A549 treated with dexamethasone at 1 μM for 4 hours (cell line): ENCODE measurements at places on chromosomes 1 and 21. TPM values are rescaled to one million over a fixed set of nuclear protein-coding genes. Genes with fewer than 3 reads are reported as not detected.

The GNAT2 gene
- 0.08 to 0.38 TPM (median 0.15 TPM) in 5 replicates for total RNA-seq

The OR2L13 gene
- not detected in 5 replicates for total RNA-seq

The TRIM46 gene
- total RNA-seq = 1.8 to 2.9 TPM (median 2.5 TPM) in 5 replicates

The RGS8 gene
- total RNA-seq = not detected in 5 replicates

The FAM151A gene
- total RNA-seq = 0.14 to 0.43 TPM (median 0.29 TPM) in 5 replicates

The RGS5 gene
- 0.93 to 2.0 TPM (median 1.5 TPM) in 5 replicates for total RNA-seq

The ADORA3 gene
- not detected in 5 replicates for total RNA-seq

The FUBP1 gene
- 98.2 to 120 TPM (median 112 TPM) in 5 replicates for total RNA-seq

The CYYR1 gene
- total RNA-seq = not detected in 5 replicates

The IL12RB2 gene
- 0.09 to 0.18 TPM (median 0.15 TPM) in 4 of 5 replicates, not detected in the other for total RNA-seq

The OR2T29 gene
- total RNA-seq = not detected in 5 replicates

The ST6GALNAC5 gene
- total RNA-seq = 0.09 to 0.29 TPM (median 0.15 TPM) in 4 of 5 replicates, not detected in the other

The TINAGL1 gene
- total RNA-seq = 0.33 to 0.54 TPM (median 0.38 TPM) in 5 replicates

The COL11A1 gene
- total RNA-seq = 2.6 to 3.2 TPM (median 2.7 TPM) in 5 replicates

The CLCA1 gene
- 0.04 TPM in 1 of 5 replicates, not detected in the others for total RNA-seq

The KCNQ4 gene
- 0.21 to 0.35 TPM (median 0.25 TPM) in 5 replicates for total RNA-seq

The MSH4 gene
- total RNA-seq = 0.02 to 0.03 TPM in 2 of 5 replicates, not detected in the others

The TAGLN2 gene
- 973 to 1,007 TPM (median 994 TPM) in 5 replicates for total RNA-seq

The GIPC2 gene
- total RNA-seq = 0.05 TPM in 2 of 5 replicates, not detected in the others

The FCER1G gene
- total RNA-seq = 0.23 to 0.34 TPM (median 0.25 TPM) in 3 of 5 replicates, not detected in the others

The BTBD8 gene
- 0.39 to 0.86 TPM (median 0.55 TPM) in 5 replicates for total RNA-seq

The ZNF697 gene
- 1.4 to 2.0 TPM (median 1.8 TPM) in 5 replicates for total RNA-seq

The EPHX1 gene
- total RNA-seq = 201 to 236 TPM (median 215 TPM) in 5 replicates

The FDPS gene
- 164 to 188 TPM (median 168 TPM) in 5 replicates for total RNA-seq

The SYCP1 gene
- total RNA-seq = not detected in 5 replicates

The PLEKHN1 gene
- total RNA-seq = 2.3 to 5.0 TPM (median 4.3 TPM) in 5 replicates

The MEGF6 gene
- 3.8 to 10.8 TPM (median 7.4 TPM) in 5 replicates for total RNA-seq

The RABGGTB gene
- 57.4 to 73.2 TPM (median 63.7 TPM) in 5 replicates for total RNA-seq

The AGBL4 gene
- total RNA-seq = not detected in 5 replicates

The SMYD3 gene
- 13.5 to 15.0 TPM (median 14.4 TPM) in 5 replicates for total RNA-seq

The CD1C gene
- total RNA-seq = not detected in 5 replicates
